ENCODE measurements at places on chromosomes 13 and 19.

DNA sequence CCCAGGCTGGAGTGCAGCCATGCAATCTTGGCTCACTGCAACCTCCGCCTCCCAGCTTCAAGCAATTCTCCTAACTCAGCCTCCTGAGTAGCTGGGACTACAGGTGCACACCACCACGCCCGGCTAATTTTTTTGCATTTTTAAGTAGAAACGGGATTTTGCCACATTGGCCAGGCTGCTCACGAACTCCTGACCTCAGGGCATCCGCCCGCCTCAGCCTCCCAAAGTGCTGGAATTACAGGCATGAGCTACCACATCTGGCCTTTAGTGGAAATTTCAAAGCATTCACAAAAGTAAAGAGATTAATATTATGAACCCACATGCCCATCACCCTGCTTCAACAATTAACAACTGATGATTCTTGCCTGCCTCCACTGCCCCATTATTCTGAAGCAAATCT lies 20.5 kb upstream of the LATS2 start:
- no peak for DNase-seq

GRCh38 chr19:46357846-46358583 lies 11.1 kb downstream of the PPP5C start:
- DNase-seq, result peak; percentile 20

GRCh38 chr13:22563272-22563671 lies 617.5 kb upstream of the SGCG start:
- no peak for DNase-seq

- no peak for DNase-seq
Measured at GRCh38 chr13:45892513-45892912, 41.0 kb upstream of the SIAH3 start.

DNA sequence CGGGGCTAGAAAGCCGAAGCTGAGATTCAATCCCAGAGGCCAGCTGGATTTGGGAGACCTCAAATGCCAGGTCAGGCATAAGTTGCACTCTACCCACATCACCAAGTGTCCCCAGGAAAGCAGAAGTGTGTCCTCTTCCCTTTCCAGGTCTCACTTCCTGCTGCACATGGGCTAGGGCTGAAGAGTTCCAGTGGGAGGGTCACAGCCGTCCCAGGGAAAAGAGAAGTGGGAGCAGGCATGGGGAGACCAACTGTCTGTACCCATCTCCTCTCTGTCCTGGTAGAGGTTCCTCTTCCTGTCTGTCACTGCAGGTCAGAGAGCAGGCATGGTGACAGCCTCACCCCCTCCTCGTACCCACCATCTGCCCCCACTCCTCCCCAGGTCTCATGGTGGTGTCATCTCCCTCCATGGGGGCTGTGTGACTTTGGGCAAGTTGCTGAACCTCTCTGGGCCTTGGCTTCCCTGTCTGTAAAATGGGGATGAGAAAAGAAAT lies 14.8 kb downstream of the AXL start:
- no peak for DNase-seq

- peak; percentile 37 for DNase-seq
Measured at GRCh38 chr19:1521636-1522035, 2.2 kb upstream of the PLK5 start.

DNA sequence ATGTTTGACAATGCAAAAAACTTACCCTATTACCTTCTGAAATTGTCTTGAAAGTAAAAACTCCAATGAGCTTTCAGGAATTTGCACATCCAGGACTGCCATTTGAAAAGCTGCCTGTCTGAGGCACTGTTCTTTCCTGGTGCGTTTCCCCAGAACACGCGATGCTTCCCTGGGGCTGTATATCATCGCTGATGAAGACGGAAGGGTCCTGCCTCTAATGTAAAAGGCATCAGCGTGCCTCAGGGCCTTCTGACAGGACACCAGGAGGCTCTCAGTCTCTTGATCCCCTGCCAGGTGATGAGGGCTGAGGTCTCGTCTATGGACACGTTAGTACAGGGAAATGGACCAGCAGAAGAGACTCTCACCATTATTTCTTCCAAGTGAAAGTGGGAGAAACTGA lies 296.8 kb downstream of the EFNB2 start:
- DNase-seq, result no peak

GRCh38 chr13:37706041-37706440 lies 107.5 kb upstream of the POSTN start:
- DNase-seq, result no peak

- no peak for DNase-seq
Measured at GRCh38 chr13:95527955-95528354, 24.6 kb upstream of the CLDN10 start.

- DNase-seq, result peak; percentile 88
Measured at GRCh38 chr13:40120288-40120687, 464.8 kb downstream of the COG6 start.

DNA sequence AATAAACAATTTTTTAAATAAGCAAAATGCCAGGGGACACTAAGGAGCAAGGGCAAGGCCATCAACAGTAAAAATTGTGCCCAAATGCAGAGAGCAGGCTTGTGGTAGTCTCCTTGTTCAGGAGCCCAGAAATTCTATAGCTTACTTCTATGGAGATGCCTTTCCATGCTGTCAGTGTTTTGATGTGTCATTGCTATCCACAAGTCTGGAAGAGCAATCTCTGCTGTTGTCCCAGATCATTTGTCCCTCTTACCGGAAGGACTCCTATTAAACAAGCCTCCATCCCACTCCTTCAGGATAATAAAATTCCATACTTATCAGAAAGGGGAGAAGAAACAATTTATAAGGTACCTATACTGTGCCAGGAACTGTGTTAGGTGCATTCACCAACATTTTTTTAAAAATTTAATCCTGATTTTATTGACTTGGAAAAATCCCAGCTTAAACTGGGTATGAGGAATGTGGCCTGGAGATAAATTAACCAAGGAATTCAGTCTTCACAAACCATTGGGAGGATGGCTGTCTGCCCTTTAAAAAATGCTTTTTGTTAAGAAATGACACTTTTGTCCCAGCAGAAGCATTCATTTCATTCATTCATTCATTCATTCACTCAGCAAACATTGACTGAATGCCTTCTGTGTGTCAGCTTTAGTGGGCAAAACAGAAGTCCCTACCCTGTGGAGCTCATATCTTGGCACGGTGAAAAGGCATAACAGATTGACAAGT lies 26.8 kb upstream of the CYSLTR2 start:
- peak; percentile 64 for DNase-seq

- no peak for DNase-seq
Measured at GRCh38 chr13:75399168-75399878, 82.6 kb downstream of the TBC1D4 start.

- DNase-seq, result no peak
Measured at GRCh38 chr19:21611659-21612402, 106.4 kb downstream of the ZNF429 start.

- DNase-seq, result no peak
Measured at GRCh38 chr13:110233181-110233950, 73.6 kb downstream of the COL4A1 start.

GRCh38 chr13:72255908-72256307 lies 388.9 kb upstream of the DACH1 start:
- DNase-seq, result peak; percentile 77

GRCh38 chr19:14082675-14082960 lies 3.0 kb downstream of the C19orf67 start:
- DNase-seq, result no peak

Measured in cardiac muscle cell (in vitro differentiated cells and primary cell).